GM23248 (cell line): ENCODE measurements at places on chromosomes 6 and 20. TPM values are rescaled to one million over a fixed set of nuclear protein-coding genes. Genes with fewer than 3 reads are reported as not detected.

C20orf96 gene
- total RNA-seq: 0.32 TPM in 1 of 2 replicates, not detected in the other

BPIFB4 gene
- not detected in 2 replicates for total RNA-seq

SLC22A16 gene
- not detected in 2 replicates for total RNA-seq

- peak; percentile 50 for DNase-seq
Observed at GRCh38 chr20:33675136-33675959, 1.1 kb upstream of the NECAB3 start.

GRCh38 chr6:63347599-63347998 lies 27.8 kb upstream of the LGSN start:
- DNase-seq: peak; percentile 94

DNA sequence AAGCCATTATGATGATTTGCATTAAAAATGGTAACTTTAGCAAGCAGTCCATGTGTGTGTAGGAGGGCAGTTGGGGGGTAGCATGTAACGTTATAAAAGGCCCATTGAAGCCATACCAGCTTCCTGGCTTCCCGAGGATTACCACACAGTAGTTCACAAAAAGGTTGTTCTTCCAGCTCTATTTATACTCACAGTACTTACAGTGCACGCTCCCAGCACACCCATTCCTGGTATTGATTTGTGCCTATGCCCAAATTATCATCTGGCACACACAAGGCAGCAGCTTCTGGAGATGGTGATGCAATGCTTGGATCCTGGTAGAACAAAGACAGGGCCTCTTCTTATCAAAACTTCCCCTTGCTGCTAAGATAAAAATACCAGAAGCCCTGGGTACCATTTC lies 436.8 kb downstream of the HAO1 start:
- DNase-seq: no peak

DNA sequence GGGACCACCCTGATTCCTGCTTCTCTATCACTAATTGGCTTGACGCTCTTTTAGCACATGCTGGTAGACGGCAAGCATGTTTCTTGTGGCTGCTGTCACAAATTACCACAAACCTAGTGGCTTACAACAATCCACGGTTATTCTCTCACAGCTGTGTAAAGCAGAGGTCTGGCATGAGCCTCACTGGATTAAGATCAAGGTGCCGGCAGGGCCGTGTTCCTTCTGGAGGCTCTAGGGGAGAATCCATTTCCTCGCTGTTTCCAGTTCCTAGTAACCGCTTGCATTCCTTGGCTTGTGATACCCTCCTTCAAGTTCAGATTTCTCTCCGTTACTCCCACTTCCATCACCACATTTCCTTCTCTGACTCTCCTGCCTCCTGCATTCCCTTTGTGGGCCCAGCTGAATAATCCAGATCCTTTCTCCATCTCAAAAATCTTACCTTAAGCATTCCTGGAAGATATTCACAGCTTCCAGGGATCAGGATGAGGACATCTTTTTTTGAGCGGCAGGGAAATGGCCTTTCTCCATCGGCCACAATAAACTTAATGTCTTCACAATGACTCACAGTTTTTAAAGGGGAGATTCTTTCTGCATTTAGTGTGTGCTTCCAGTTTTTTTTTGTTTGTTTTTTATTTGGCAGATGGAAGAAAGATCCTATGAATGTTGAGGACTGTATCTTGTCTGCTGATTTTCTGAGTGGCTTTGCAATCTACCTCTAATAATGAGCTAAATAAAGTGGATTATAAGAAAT lies 39.9 kb downstream of the BMP6 start:
- DNase-seq: peak; percentile 71

DNA sequence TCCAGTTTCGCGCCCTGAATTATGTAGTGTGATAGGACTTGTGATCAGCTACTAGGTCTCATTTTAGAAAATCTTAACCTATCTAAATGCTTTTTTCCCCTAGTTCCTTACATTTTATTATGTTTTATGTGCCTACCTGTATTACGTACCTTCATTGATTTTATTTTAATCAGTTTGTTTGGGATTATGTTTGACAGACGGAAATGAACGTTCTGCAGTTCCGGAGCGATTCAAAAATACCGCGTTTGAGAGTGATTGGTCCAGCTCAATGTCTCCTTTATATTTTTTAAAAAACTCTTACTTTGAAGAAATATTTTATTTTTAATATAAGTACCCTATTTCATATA lies 114.3 kb upstream of the BTN3A2 start:
- peak; percentile 40 for DNase-seq

DNA sequence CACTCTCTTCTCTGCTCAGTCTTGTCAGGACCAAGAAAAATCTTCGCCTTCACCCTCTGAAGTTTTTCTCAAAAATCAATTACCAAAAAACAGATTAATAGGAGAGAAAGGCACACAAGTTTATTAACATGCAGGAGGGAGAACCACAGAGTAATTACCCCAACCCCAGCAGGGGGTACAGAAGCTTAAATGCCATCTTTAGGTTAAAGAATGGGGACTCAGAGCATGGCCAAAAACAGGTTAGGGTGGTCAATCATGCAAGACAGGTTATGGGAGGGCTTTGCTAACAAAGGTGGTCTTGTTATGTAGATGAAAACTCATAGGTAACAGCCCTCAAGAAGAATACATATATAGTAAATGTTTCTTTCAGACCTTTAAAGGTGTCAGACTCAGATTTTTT lies 100.5 kb upstream of the BTN3A2 start:
- no peak for DNase-seq
